Tibial nerve (tissue), 4 donors: ENCODE measurements at places on chromosomes 12 and 14.

DNA sequence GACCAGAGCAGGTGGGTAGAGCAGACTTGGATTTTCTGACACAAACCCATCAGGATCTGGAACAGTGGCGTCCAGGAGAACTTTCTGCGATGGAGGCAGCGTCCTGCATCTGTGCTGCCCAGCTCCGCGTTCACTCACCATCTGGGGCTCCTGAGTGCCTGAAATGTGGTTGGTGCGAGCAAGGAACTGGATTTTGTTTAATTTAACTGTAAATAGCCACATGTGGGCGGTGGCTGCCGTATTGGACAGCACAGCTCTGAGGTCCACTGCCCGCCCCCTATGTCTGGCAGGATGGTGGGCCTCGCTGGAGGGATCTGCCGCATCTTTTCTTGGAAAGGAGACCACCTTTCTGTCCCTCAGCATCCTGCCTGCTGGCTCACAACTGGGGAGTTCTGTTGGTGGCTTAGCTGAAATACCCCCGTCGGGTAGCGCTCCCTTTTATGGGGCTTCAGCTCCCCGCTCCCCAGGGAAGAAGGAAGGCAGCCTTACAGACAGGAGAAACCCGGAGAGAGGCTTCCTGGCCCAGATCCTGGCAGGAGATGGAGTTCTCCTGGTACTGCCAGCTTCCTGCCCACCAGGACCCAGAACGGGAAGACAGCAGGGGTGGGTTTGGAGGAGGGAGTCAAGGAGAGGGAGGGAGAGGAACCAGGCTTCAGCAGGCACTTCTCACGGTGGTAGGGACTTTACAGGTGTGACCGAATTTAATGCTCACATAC, 184.9 kb upstream of the PRMT8 start:
- no peak for DNase-seq

DNA sequence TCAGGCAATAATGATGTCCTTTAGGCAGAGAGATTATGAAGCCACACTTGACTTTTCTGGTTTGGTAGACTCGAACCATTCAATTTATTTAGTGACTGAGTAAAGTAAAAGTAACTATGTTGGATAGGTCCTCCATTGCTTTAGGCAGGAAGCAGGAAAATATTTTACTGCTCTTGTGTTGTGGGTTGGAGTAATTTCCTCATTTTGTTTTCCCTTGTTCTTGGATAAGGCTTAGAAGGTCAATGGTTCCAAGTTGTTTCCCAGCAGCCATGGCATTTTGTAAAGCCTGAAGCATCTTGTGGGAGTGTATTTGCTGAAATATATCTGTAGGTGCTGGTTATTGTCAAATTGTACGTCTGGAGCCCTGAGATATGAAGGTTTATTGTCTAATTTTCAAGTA, 161.2 kb upstream of the SLC38A2 start:
- no peak for DNase-seq

DNA sequence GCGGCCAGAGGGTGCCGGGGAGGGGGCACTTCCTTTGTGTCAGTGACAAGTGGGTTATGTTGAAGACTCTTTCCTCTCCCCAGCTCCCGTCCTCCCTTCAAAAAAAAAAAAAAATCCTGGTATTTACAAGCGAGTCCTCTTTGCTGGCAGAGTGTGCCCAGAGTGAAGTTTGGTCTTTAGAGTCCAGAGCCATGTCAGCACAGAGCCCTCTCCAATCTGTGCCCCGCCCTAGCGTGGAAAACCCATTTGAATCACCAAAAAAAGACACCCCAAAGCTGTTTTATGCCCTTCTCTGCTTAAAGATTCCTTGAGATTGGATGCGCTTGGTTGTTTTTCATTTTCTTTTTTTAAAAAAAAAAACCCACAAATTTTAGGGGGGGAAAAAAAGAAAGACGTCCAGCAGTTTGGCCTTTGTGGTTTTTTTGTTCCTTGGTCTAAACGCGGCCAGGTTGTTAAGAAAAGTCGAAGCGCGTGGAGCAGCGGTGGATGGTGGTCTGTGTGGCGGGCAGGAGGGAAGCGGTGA, 3.3 kb downstream of the NKX2-1 start:
- DNase-seq: no peak

- no peak for DNase-seq
Observed at GRCh38 chr12:13046964-13047363, 2.8 kb downstream of the FAM234B start.

- no peak for DNase-seq
Observed at GRCh38 chr12:52561880-52562449, 9.0 kb upstream of the KRT71 start.

GRCh38 chr12:49868952-49869815, 26.3 kb upstream of the BCDIN3D start:
- DNase-seq: peak; percentile 65
